ENCODE measurements at places on chromosomes 3 and 15. TPM values are rescaled to one million over a fixed set of nuclear protein-coding genes. Genes with fewer than 3 reads are reported as not detected.

The BSN gene
- 1.0 TPM for total RNA-seq

The DIPK2A gene
- total RNA-seq: 11.2 TPM

The CEP152 gene
- total RNA-seq: 8.0 TPM

The RTP3 gene
- total RNA-seq: not detected

The KIF23 gene
- 0.85 TPM for total RNA-seq

The STRA6 gene
- not detected for total RNA-seq

The SCN5A gene
- not detected for total RNA-seq

The NECTIN3 gene
- total RNA-seq: 10.0 TPM

The HHLA2 gene
- 0.28 TPM for total RNA-seq

The SPTSSB gene
- 0.23 TPM for total RNA-seq

The GOLGA8T gene
- not detected for total RNA-seq

The LDHAL6B gene
- total RNA-seq: not detected
